ENCODE measurements at places on chromosomes 13 and 19. TPM values are rescaled to one million over a fixed set of nuclear protein-coding genes. Genes with fewer than 3 reads are reported as not detected.

GRCh38 chr13:74316547-74316946, 182.3 kb upstream of the KLF12 start:
- H3K36me3 ChIP-seq = no peaks in the 10 kb centered on the region
- H3K27me3 ChIP-seq = no peaks in the 10 kb centered on the region
- DNase-seq = no peak
- H3K27ac ChIP-seq = no peak overlapping the region

DNA sequence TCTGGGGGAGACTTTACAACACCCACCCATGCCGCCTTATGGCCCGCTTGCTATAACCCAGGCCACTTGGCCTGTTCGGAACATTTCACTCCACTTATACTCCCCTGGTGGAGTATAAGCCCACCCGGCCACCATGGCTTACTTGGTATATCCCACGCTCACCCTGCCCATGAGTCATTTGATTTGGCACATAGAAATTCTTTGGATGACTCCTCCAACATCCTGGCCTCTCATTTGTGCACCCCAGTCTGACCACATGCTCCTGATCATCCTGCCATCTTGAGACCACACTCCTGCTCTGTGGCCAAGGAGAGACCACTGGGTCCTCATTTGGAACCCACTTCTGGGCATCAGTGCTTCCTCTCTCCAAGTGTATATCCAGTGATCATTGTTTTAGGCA, 5.2 kb downstream of the SPACA6 start:
- no peaks in the 10 kb centered on the region for H3K4me1 ChIP-seq
- no peak overlapping the region for H3K27ac ChIP-seq
- H3K36me3 ChIP-seq = peaks cover 54% of the 10 kb centered on the region
- H3K27me3 ChIP-seq = no peaks in the 10 kb centered on the region
- no peak for DNase-seq

GRCh38 chr19:45069056-45069455, 7.2 kb downstream of the ZNF296 start:
- H3K27ac ChIP-seq = no peak overlapping the region
- no peaks in the 10 kb centered on the region for H3K4me1 ChIP-seq
- no peaks in the 10 kb centered on the region for H3K27me3 ChIP-seq

TINCR gene
- 0.90 TPM for total RNA-seq

ZNF708 gene
- 9.7 TPM for total RNA-seq

ERICH4 gene
- not detected for total RNA-seq

SLC7A9 gene
- 0.34 TPM for total RNA-seq

AMH gene
- total RNA-seq = 16.3 TPM

GRCh38 chr13:96403241-96403640, 313.3 kb downstream of the HS6ST3 start:
- no peak overlapping the region for H3K27ac ChIP-seq
- H3K4me3 ChIP-seq = no peak overlapping the region
- DNase-seq = no peak
- H3K4me1 ChIP-seq = no peaks in the 10 kb centered on the region

KIR2DL4 gene
- total RNA-seq = not detected

DNA sequence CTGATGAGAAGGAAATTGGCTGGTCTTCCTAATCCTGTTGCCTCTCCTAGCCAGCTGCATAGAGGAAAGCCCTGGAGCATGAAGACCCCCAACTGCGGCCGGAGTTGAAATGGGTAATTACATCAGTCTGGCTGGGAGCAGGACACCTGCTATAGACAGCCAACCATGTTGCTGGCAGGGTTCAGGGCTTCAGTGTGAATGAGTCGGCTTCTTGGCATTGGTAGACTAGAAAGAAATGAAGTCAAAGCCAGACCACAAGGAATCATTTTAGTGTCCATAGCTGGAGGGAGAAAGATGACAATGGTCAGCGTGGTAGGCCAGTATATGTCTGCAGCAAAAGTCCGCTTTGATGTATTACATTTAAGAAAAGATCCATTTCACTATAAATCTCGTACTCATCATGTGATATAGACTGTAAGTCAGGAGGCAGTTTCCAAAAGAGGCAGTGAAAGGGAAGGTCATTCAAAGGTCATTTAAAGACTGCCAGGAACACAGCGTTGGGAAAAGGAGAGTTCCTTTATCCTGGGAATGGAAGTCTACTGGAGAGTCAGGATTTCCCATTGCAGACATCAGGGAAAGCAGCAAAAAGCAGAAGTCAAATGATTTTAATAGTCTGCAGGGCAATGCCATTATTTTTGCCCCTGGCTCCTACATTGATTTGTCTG, 262.7 kb downstream of the DNAJC15 start:
- H3K27me3 ChIP-seq = no peaks in the 10 kb centered on the region
- H3K4me1 ChIP-seq = peaks cover 35% of the 10 kb centered on the region
- no peaks in the 10 kb centered on the region for H3K36me3 ChIP-seq
- H3K27ac ChIP-seq = no peak overlapping the region

Measured in A673 (cell line).